ENCODE measurements at places on chromosomes 5 and 9. TPM values are rescaled to one million over a fixed set of nuclear protein-coding genes. Genes with fewer than 3 reads are reported as not detected.

The MARVELD2 gene
- 24.5 TPM for total RNA-seq

DNA sequence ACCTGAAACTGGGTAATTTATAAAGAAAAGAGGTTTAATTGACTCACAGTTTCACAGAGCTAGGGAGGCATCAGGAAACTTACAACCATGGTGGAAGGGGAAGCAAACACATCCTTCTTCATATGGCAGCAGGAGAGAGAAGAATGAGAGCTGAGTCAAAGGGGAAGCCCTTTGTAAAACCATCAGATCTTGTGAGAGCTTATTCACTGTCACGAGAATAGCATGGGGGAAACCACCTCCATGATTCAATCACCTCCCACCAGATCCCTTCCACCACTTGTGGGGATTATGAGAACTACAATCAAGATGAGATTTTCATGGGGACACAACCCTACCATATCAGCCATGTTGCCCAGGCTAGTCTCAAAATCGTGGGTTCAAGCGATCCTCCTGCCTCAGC, 143.4 kb downstream of the FGF18 start:
- DNase-seq, result no peak

- DNase-seq, result no peak
These were observed 74.2 kb upstream of the FBXL7 start for GRCh38 chr5:15425766-15426165.

DNA sequence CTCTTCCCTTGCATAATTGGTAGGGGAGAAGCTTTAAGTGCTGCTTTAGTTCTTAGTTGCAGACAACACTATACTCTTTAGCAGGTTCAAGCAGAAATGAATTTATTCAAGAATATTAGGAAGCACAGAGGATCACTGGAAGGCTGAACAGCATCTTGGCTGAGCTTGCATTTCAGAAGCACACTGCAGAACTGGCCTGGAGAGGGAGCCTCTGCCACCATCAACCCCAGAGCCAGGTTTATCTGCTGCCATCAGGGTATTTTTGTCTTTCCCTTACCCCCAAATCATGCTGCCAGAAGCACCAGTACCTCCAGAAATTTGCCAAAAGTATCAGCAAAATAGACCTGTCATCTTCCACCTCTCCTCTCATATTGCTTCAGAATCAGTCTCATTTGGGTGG, 440.7 kb downstream of the DMAC1 start:
- no peak for DNase-seq

- no peak for DNase-seq
These were observed 27.0 kb downstream of the C5 start for GRCh38 chr9:121023064-121023463.
